SHP77 treated with DMSO at 0.1 percent for 48 hours (cell line): ENCODE measurements at places on chromosomes 1 and 21.

DNA sequence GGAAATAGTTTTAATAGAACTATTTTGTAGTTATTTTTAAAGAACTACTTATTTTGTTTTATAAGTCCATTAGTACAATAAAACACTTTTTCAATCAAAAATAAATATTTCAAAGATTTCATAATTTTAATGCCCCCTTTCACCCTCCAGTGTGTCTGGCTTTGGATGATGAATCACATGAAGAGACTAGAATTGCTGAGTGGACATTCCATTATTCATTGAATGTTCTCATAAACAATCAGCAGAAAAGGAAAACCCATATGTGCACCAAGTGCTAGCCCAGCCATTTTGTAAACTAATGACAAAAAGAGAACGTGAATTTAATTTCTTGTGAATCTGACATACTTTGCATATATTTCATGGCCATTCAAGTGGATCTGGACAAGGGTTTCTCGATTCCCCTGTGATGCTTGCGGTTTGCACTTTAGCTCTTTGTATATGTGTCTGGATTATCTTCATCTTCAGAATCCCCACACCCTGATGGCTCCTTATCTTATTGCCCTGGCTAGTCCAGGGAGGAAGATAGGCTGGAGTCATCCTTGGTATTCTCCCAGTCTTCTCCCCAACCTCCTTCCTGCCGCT lies 20.7 kb upstream of the CHIA start:
- no peak for DNase-seq

GRCh38 chr1:95388031-95388430 lies 154.0 kb downstream of the RWDD3 start:
- DNase-seq, result no peak

GRCh38 chr1:58769809-58770320 lies 14.0 kb downstream of the JUN start:
- DNase-seq, result no peak

DNA sequence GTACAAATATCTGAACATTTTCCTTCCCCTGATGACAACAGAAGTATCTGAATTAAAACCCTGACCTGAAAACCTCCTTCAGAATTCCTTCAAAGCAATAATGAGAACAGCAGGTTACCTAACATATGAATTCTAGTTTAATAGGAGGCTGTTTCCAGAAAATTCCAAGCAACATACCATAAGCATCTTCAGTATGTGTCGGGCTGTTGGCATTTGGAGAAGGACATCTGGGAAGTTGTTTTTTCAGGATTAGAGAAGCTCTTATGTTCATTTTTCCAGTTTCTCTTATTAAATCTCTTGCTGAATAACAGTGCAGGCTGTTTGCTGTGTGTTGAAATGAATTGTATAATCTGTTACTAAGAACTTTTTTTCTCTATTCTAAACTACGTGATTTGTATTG lies 101.5 kb downstream of the PLA2G4A start:
- DNase-seq, result no peak

DNA sequence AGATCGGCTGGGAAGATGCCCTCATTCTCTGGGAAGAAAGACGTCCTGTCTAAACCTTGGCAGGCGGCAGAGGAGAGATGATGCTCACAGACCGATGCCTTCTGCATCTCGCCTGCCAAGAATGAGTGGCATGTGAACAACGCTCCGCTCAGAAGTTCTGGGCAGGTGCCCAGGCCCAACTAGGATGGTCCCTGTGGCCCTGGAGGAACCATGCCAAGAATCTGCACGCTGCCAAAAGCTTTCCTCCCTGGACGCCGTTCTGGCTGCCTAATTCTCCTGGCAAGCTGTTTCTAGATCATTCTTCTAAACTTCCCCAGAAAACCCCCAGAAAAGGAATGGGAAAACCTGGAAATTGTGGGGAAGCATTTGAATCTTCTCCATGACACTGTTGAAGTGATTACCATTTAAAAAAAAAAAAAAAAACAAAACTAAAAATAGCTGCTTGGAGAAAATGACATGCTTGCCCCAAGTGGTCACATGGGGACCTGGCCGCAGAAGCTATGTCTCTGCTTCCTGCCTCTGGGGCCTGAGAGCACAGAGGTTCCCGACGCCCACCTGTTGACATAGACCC lies 440.9 kb downstream of the PRDM2 start:
- no peak for DNase-seq

- no peak for DNase-seq
These were observed 7.3 kb downstream of the TNNI1 start for GRCh38 chr1:201414051-201414738.

DNA sequence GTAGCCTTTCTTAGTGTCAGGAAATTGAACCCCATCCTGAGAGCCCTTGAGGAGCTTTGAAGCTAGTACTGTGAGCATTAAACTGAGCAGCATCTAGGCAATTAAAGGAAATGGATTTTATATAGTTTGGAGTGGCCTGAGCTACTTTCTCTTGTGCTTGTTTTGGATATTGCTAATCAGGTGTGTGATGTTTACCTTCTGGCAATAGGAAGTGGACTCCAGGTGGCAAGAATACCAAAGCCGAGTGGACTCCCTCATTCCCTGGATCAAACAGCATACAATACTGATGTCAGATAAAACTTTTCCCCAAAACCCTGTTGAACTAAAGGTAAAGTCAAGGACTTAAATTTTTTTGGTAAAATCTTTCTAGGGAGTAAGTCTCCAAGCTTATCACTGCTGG lies 79.4 kb downstream of the MACF1 start:
- DNase-seq, result no peak

- no peak for DNase-seq
These were observed 94.7 kb downstream of the SIK1 start for GRCh38 chr21:43331962-43332828.

GRCh38 chr1:200627575-200628222 lies 7.1 kb upstream of the KIF14 start:
- no peak for DNase-seq

GRCh38 chr21:21039624-21040170 lies 41.5 kb downstream of the NCAM2 start:
- peak; percentile 32 for DNase-seq

DNA sequence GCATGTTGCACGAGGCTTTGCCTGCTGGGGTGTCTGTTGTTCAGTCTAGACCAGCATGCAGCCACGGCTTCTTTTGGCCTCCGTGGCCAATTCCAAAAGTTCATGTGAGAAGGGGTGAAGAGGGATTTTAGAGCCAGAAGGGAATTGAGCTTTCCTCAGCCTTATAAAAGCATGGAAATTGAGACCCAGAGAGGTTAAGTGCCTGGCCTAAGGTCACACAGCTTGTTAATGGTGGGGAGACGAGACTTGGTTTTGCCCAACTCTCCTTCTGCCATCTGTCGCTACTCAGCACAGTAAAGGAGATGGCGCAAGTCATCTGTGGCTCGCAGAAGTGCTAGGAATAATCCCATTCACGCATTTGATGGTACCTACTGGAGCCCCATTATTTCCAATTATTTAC lies 25.7 kb downstream of the ZBTB18 start:
- no peak for DNase-seq

GRCh38 chr1:204507317-204508105 lies 8.7 kb upstream of the MDM4 start:
- DNase-seq, result peak; percentile 69

- no peak for DNase-seq
These were observed 5.5 kb upstream of the TNFRSF1B start for GRCh38 chr1:12161324-12161661.

GRCh38 chr1:220730486-220730885 lies 17.6 kb upstream of the MTARC2 start:
- no peak for DNase-seq

DNA sequence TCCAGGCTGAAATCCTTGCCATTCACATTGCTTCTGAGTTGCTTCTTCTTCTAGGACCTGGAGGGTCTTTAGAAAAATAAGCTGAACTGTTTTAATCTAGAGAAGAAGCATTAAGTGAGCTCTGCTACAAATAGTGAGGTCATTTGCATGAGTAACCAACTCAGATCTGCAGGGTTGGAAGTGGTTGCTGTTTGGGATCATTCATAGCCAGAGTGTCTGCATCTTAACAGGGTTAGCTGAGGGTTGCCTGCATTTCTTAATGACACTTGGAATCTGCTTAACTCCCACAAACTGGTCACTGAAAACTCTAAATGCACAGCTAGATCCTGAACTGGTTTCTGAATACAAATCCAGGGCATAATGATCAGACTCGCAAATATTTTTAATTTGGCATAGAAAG lies 9.9 kb downstream of the CNIH3 start:
- no peak for DNase-seq

DNA sequence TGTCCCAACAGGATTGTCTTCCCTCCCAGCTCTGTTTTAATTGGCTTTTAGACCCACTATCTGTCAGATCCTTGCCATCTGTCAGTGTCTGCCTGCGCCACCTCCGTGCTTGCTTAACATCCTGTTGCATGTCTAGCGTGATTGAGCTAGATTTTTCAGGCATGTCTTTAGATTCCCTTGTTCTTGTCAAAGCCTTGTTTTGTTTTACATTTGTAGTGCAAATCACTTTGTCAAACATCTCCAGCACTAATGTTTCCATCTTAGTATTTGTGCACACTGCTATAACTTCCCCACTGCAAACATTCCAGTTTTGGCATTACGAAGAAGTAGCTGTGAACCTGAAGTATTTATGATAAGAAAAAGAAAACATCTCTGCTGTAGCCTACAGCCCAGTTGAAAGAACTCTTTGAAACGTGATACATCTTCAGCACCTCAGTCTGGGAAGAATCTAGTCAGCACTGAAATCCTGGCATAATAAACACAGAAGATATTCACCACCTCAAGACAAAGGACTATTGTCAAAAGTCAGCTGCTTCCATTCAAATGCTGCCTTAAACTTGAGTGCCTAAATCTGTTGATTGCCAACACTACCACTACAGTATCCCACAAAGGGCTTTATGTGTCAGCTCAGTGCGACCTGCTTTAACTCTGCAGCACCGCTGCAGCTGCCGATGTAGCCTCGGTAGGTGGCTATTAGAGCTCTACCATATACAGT lies 105.0 kb downstream of the FNBP1L start:
- DNase-seq, result no peak

DNA sequence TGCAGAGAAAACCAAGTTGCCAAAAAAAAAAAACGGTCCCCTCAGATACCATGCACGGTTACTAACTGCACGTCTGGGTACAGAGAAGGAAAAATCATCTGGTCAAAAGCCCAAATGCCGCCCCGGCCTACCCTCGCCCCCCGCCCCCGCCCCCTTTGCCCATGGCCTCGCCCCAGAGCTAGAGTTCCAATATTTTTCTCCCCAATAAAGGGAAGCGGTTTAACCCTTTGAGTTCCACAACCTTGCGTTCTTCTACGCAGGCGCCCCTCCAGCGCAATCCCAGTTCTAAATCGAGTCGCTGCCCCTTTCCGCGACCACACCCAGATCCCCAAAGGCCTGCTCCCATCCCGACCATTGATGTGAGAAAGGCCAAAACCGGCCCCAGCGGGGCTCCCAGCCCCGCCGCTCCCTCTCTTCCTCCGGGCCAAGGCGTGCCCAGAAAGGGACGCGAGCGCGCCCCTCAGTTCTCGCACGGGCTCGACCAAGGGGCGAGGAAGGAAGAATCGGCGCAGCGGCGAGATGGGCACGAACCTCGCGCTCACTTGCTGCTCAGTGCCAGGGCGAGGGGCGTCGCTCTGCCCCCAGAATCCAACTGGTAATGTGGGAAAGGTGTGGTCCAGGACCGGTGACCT lies 797 bp downstream of the WDR47 start:
- no peak for DNase-seq

- peak; percentile 44 for DNase-seq
These were observed 9.8 kb downstream of the RAP1GAP start for GRCh38 chr1:21659099-21659923.

DNA sequence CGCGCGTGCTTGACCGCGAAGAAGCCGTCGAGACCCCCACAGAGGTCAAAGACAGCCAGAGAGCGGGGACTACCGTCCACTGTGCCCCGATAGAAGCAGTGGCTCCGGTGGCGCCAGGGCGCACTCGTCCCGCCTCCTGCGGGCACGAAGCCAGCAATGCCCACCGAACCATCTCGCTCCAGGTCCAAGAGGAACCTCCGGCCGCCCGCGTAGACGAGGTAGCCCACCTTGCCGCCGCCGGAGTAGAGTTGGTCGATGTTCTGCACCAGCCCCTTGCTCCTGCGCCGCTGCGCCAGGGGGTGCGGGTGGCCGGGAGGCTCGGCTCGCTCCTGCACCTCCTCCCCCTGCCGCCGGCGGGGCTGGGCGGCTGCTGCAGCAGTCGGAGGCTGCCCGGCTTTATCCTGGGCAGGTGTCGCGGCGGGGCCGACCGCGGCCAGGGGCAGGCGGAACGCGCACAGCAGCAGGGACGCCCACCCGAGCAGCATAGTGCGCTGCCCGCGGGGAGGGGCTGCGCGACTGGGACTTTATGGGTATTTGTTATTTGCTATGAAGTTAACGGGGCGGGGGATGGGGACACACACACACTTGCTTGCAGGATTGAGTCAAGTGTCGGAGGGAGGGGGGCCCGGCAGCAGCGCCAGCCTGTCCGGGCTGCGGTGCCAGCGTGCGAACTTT lies 844 bp downstream of the ADAMTS5 start:
- no peak for DNase-seq

DNA sequence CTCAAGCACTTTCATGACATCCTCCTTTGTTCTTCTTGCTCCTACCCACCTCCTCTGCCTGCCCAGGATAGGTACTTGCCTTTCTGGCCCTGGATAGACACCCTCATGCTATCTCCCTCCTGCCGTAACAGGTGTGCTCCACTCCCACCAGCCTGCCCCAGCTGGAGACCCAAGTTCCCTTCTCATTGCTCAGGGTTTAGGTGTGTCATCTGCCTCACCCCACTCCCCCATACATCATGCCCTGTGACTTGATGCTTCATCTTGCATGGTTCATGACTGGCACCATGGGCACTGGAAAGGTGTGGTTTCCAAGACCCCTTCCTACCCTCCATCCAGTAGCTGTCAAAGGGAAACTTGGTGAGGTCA lies 5.9 kb downstream of the RHEX start:
- no peak for DNase-seq

GRCh38 chr1:156851779-156852417 lies 7.0 kb downstream of the INSRR start:
- no peak for DNase-seq

DNA sequence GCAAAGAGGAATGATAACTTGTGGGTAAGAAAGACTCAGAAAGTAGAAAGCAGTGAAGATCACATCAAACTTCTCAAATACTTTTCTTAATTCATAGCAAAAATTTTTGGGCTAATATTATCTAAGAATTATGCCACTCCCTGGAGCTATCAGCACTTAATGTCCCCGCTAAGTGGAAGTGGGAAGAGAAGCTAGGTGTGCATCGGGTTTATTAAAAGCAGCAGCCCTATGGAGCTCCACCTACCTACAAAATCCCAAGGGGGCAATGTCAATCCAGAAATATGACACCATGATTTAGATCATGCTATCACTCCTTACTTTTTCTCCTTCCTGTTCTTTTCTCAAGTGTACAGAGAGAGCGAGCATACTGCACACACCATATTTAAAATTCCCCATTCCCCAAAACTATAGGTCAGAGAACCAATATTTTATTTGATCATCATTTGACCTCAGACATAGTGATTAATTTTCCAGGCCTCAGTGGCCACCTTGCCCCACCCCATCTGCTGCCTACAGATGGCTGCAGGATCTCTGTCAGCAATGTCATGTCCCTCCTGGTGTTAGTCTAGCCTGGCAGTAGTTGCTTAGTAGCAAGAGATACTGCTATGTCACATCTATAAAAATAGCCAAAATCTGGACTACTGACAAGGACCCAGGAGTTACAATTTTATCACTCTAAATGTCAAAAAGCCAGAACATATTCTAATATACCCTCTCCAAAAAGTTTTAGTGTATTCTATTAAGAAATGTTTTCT lies 66.6 kb downstream of the MAP3K21 start:
- no peak for DNase-seq
